ENCODE measurements at places on chromosomes 6 and 20.

DNA sequence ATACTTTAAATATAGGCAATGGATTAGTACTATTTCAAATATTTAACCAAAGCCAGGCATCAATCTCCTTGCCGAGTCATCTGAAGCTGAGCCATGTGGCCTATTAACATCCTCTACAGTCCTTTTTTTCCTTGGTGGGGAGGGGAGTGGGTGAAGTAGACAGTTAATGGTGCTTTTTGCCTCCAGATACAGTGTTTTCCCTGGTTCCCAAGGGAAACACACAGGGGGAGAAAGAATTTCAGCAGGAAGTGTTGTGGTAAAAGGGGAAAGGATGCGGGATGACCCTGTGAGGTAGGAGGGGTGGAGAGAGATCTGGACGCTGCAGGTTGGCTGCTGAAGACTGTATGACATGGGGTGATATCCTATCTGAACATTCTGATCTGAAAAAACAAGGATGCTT, 9.6 kb downstream of the CLDN20 start:
- no peak for DNase-seq

GRCh38 chr6:71220466-71220865, 68.1 kb upstream of the OGFRL1 start:
- DNase-seq: no peak

DNA sequence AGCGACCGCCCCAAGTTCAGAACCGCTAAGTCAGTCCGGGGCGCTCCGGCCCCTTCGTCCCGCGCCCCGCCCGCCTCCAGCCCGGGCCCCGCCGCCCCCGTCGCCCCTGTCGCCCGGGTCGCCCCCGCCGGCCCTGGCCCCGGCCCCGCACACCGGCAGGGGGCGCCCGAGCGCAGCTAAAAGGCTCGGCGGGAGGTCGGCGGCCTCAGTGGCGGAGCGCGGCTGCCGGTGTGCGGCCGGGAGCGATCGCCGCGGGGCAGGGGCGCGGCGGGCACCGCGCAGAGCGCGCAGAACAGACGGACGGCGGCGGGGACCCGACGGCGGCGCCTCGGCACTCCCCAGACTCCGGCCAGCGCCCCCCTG, at the start of gene FNDC1:
Gene FNDC1, plus strand, starts transcription at position 208 of the 363 bp plus-strand sequence. CDS start 197 bp downstream, outside the sequence.
- no peak for DNase-seq

DNA sequence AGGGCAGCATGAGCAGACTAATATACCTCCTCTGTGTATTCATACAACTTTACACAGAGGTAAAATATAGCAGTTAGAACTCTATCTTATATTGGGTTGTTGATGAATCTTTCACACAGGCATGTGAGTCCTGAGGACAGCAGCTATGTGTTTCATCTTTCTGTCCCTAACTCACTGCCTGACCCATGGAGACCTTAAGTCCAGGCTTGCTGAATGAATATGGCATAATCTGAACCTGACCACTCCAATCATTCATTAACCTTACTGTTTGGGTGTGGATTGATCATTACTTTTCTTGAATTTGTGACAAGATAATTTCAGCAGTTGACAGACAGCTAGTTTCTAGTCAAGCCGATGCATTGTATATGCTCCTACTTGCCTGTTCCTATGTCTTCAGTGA, 27.3 kb upstream of the TSPYL1 start:
- DNase-seq: no peak

All from type B pancreatic cell (in vitro differentiated cells).